ENCODE measurements at places on chromosomes 3 and 15. TPM values are rescaled to one million over a fixed set of nuclear protein-coding genes. Genes with fewer than 3 reads are reported as not detected.

Gene SPINT1
- 166 TPM for polyA plus RNA-seq

Gene MELTF
- 414 TPM for polyA plus RNA-seq

Gene CAND2
- polyA plus RNA-seq: 2.8 TPM

Gene SLC22A14
- polyA plus RNA-seq: 0.13 TPM

Gene CPN2
- polyA plus RNA-seq: 0.09 TPM

Measured in large intestine (tissue), 12 donors.